ENCODE measurements at places on chromosomes 1 and 21.

GRCh38 chr21:30336596-30336995 lies 898 bp downstream of the KRTAP27-1 start:
- DNase-seq: no peak

GRCh38 chr21:18349468-18349867 lies 54.1 kb downstream of the TMPRSS15 start:
- no peak for DNase-seq

DNA sequence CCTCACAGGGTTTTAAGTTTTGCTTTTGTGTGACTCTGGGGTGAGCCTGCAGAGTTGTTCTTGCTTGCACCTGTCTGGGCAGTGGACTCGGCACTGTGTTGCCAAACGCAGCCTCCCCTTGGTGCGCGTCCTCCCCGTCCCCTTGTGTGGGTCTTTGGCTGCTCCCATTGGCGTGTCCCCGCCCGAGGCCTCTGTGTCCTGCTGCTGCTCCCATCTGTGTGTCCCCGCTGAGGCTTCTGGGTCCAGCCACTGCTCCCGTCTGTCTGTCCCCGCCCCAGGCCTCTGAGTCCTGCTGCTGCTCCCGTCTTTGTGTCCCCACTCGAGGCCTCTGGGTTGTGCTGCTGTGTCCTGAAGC lies 62.8 kb downstream of the PCNT start:
- DNase-seq: no peak

GRCh38 chr1:163257763-163258162 lies 55.0 kb upstream of the RGS5 start:
- no peak for DNase-seq

- no peak for DNase-seq
Observed at GRCh38 chr1:167871331-167871730, 42.6 kb downstream of the ADCY10 start.

DNA sequence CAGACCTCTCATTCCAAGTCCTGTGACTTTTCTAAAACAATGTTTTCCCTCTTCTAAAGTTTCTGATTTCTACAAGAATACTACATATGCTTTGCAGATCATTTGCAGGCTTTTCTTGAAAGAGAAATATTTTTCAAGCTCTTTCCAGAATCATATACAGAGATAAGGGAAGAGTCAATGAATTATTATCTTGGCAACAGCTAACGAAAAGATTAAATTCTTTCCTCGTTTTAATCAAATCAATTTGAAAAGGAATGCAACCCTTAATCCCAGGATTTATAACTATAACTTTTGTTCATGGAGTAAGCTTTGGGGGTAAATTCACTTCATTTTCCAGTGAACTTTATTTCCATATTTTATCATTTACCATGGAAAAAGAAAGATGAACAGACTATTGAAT lies 6.9 kb downstream of the KRTAP11-1 start:
- no peak for DNase-seq

DNA sequence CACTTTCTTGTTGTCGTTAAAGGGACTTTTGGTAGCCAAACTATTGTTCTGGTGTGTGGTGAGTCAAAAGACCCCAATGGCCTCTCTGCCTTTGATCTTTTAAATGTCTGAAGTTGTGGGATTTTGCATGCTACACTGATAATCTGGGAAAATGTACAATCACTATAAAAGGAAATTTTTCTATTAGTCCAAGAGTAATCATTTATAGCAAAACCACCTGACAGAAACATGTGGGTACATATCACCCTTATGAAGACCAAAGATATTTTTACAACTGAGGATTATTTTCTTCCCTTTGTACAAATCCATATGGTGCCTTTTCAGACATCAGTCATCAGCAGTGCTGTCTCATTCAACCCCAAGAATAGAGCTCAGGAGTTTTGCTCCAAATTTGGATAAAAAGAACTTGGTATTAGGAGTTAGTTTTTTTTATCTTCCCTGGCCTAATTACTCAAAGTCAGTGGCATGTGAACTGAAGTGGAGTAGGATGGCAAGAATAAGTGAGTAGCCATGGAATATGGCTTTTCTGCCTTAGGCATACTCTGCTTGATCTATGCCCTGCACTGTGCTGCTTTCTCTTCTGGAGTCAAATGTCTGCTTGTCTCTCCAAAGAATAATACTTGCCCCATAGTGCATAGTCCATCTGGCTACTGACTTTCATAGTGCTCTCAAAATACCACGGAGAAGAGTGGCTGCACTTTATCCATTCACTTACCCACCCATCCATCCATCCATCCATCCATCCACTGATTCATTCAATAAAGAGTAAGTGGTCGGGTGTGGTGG lies 13.5 kb downstream of the GREM2 start:
- no peak for DNase-seq

- no peak for DNase-seq
Observed at GRCh38 chr1:33654267-33654834, 181.9 kb downstream of the ZSCAN20 start.

DNA sequence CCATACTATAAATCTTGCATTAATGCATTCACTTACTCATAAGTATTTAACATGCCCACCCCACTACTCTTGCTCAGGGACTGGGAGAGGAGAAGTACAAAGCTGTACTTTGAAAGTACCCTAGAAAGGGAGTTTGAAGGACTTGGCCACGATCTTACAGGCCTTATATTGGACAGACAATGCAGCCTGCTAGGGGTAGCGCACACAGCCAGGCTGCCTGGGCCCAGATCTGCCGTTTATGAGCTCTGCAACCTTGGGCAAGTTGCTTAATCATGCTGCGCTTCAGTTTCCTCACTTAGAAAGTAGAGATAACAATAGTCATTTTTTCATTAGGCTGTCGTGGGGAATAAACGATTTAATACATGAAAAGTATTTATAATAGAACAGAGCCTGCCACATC lies 110.1 kb downstream of the CDC7 start:
- no peak for DNase-seq

- no peak for DNase-seq
Observed at GRCh38 chr21:46009951-46010705, 28.6 kb downstream of the COL6A1 start.

DNA sequence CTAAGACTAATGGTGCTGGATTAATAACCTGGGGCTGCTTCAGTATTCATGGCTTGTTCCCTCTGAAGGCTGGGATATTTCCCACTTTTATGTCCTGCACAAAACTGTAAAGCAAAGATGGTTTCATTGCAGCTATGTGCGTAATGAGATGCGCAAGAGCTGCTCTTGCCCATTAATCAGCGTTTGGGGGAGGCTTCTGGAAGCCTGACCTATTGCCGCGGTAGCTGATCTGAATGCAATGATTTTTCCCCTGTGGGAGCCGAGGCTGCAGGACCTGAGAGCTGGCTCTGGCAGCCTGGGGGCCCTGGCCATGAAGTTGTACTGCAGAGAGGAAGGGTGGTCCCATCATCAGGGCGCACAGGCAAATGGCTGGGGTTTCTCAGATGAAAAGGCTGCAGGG lies 239.8 kb downstream of the CAMTA1 start:
- DNase-seq: no peak

- DNase-seq: no peak
Observed at GRCh38 chr1:27399251-27400025, 7.0 kb downstream of the GPR3 start.

GRCh38 chr1:50611675-50612074 lies 188.4 kb upstream of the DMRTA2 start:
- no peak for DNase-seq

DNA sequence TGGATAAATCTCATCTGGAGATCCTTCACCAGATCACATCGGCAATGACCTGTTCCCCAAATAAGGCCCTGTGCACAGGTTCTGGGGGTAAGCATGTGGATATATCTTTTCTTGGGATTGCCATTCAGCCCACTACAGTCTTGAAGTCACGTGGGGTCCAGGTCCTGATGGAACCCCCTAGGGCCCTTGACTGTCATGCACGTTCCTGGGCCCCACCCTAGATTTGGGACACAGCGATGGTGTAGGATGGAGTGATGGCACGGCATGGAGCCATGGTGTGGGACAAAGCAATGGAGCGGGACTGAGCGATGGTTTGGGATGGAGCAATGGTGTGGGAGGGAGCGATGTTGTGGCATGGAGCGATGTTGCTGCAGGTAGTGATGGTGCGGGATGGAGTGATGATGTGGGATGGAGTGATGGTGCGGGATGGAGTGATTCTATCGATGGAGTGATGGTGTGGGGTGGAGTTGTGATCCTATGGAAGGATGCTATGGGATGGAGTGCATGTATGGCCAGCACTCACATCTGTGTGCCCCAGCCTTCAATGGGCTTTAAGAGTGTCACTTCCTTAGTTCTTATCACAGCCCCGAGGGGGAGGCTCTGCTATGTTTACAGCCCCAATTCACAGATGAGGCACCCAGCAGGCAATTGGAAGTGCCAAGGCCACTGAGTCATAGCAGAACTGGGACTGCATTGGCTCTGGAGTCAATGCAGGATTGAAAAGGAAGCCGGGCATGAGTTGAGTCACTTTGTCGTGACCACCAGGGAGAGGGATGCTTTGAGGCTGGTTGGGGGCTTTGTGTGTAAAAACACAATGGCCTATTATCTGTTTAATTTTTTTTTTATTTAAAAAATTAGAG lies 97.0 kb upstream of the C1orf174 start:
- DNase-seq: no peak

GRCh38 chr1:214637722-214638458 lies 34.9 kb downstream of the CENPF start:
- DNase-seq: no peak

DNA sequence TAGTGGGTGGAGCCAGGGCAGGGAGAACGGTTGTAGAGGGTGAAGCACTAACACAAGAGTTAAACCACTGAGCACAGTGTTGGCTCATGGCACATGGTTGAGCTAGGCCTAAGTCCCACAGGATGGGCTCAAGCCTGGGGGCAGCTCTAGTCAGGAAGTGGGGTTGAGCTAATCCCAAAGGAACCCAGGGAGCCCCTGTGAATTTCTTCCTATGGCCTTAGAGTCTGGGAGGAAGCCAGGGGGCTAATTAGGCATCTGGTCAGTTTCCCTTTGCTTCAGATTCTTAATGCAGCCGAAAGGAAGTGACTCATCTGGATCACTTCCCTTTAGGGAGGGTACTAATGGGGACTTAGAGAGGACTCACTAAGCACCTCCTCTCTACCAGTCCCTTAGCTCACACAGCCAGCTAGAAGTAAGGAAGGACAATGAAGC lies 10.1 kb downstream of the CFAP45 start:
- DNase-seq: no peak

GRCh38 chr21:39106881-39107462 lies 76.3 kb downstream of the PSMG1 start:
- DNase-seq: no peak

- no peak for DNase-seq
Observed at GRCh38 chr21:41610042-41610839, 102.3 kb upstream of the TMPRSS2 start.

- no peak for DNase-seq
Observed at GRCh38 chr1:2583871-2584351, 2.7 kb upstream of the PRXL2B start.

DNA sequence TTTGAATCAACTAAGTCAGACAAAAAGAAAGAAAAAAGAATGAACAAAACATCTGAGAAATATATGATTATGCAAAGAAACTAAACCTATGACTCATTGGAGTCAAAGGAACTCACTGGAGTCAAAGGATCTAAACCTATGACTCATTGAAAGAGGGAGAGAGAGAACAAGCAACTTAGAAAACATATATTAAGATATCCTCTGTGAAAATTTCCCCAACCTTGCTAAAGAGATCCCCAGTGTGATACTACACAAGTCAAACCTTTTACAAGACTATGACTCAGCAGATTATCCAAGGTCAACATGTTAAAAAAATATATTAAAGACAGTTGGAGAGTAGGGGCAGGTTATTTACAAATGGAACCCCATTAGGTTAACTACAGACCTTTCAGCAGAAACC lies 1538.3 kb downstream of the NCAM2 start:
- DNase-seq: no peak

- no peak for DNase-seq
Observed at GRCh38 chr1:205792481-205792881, 17.2 kb upstream of the RAB29 start.

- DNase-seq: no peak
Observed at GRCh38 chr1:202241376-202242079, 47.9 kb downstream of the LGR6 start.

- DNase-seq: no peak
Observed at GRCh38 chr1:160359559-160360226, 7.2 kb upstream of the NHLH1 start.

Measured in cortex of kidney (tissue), 1 donor.